Bone marrow (tissue), 2 donors: ENCODE measurements at places on chromosomes 7 and 10.

DNA sequence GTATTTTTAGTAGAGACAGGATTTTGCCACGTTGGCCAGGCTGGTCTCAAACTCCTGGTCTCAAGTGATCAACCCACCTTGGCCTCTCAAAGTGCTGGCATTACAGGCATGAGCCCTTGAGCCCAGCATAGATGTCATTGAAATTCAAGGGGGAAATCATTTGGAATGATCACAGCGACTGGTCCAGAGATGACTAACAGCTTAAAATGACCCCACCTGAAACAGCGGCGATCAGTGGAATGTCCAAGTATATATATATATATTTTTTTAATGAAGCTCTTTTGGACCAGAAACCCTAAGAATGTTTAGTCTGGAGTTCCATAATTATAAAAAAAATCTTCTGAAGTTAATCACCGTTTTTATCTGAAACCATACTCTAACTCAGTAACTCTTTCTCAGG is 12.5 kb upstream of the AKR1E2 start:
- no peak for DNase-seq

DNA sequence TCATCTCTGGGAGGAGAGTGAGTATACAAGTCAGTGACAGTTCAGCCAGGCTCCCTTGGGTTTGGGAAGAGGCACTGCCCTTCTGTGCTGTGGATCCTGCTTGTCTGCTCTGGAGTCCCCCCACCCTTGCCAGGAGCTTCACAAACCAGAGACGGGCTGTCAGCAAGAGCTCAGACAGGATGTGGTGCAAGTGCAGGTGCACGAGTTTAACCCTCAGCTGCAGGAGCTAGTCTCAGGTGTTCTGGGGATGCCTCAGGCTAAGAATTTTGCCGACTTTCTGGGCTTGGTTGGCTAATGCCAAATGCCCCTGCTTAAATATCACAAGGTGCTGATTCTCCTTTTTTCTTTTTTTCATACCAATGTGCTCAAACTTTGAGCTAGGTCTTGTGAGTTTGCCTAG is 22.3 kb downstream of the ZNF783 start:
- no peak for DNase-seq

- no peak for DNase-seq
Measured at GRCh38 chr10:113130014-113130641, 180.1 kb downstream of the TCF7L2 start.

DNA sequence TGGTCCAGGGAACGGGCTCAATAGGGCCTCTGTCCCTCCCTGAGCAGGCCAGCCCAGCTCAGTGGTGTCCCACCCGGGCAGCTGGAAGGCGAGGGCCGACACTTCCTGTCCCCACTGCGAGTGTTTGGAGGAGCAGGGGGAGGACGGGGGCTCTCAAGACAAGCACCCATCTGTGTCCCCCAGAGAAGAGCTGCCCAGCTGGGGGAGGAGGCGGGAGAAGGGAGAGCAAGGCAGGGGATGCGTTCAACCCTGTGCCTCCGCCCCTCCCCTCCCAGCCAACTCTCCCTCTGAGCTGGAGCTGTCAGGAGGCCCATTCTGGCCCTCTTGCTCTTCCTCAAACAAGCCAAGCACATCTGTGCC is 35.7 kb downstream of the ZCCHC24 start:
- no peak for DNase-seq

DNA sequence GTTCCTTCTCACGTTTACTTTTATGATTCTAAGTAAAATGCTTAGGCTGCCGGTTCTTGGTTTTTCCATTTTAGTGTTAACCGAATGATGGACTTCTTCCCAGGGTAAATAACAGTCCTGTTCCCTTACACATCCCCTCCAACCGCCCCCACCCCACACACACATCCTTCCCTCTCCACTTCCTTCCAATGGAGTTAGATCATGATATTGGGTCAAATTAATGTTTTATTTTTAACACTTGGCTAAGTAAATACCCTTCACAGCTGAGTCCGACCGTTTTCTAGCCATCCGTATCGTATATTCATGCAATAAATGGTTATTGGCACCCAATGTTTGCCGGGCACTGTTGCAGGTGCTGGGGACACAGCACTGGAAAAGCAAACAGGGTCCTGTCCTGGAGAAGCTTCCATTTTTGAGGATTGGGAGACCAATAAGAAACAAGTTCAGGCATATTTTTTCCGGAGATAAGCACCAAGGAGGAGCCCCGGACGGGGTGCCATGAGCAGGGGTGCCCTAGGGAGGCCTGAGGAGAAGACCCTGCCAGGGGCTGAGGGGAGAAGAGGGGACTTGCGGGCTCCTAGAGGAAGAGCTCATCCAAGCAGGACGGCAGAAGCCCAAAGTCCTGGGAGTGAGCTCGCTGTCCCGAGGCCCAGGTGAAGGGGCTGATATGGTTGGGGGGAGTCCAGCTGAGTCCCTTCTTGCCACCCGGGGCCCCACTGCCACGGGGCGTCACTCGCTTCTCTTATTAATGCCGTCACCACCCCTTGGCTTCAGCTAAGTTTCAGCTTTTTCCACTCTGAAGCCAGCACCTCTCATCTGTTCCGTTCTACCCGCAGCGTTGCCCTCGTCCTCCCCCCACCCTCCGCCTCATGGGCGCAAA is 126.0 kb upstream of the RET start:
- DNase-seq, result no peak

GRCh38 chr10:125689955-125690569 is 7.1 kb upstream of the TEX36 start:
- DNase-seq, result no peak

DNA sequence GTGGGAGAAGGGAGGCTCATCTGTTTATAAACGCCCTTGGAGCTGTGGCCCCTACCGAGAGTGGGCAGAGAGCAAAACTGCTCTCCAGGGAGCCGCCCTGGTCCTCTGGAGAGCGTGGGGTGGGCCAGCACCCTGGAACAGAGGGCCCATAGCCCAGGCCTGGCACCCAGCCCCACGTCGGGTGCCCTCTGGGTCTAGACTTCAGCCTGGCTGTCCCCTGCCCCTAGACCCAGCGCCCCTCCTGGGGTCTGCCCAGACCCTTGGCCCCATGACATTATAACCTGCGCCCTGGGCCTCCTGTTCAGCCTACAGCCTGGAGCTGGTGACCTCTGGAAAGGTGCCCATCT is 24.7 kb downstream of the GET4 start:
- DNase-seq, result no peak

GRCh38 chr10:111511751-111512150 is 434.9 kb downstream of the ADRA2A start:
- no peak for DNase-seq

GRCh38 chr10:97779492-97779891 is 7.7 kb upstream of the SFRP5 start:
- DNase-seq, result no peak

DNA sequence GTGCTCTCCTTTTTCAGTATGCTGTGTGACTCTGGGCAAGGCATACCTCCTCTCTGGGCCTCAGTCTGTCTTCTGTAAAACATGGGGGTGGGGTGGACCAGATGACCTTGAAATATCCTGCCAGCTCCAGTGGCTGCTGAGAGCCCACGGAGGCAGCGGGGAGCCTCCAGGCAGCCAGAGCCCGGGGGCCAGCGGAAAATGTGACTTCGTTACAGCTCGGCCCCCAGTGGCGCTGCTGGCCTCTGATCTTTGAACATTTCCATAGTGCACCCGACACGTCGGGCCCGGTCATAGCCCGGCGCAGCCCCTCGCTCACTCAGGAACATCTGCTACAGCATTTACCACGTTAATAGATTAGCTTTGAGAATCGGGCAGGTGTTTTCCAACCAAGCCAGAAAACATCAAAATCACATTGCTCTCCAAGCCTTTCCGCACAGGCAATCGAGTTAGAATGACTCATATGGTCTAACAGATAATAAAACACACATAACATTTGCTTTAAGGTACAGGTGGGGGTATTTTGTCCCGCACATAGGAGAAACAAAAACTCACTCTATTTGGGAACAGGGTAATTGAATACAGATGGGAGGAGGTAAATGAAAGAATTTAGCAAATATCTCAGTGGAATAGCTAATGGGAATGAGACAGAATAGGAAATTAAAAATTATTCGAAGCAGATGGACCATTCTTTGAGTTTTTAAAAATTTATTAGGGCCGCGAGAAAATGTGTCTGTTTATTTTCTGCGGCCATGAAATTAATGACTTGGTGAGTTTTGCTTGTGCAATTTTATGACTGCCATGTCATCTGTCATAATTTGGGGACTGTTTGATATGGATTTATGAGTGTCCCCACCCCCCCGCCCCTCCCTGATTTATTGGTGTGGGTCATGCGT is 26.3 kb upstream of the COMTD1 start:
- DNase-seq, result no peak

DNA sequence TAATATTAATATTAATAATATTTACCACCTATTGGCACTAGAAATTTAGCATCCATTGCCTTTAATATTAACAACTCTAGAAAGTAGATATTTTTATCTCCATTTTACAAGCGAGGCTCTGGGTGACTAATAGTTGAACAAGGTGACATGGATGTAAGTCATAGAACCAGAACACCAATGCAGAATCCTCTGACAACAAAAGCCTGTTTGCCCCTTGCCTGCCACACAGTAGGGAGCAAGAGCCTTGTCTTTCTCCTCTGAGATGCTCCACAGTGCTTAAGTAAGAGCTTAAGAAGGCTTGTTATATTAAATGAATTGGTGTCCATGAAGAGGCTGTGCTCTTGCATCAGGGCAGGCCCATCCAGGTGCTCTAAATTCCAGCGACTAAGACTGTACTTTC is 51.2 kb upstream of the LBX1 start:
- no peak for DNase-seq

DNA sequence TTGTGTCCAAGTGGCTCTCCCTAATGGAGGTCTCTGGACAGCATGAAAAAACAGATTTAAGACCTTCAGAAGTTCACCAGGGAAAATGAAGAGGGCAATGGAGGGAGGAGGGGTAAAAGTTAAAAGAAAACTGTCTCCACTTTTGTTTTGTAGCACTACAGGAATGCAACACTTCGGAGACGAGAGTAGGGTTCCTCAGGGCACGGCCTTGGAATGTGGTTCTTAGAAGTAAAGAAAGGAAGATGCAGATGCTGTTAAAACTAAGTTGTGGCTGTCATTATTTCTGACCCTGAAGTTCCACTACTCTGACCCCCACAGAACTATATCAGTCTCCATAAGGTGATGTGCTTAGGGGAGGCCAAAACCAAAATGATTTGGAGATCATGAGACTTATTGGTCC is 335.1 kb downstream of the XPNPEP1 start:
- no peak for DNase-seq

DNA sequence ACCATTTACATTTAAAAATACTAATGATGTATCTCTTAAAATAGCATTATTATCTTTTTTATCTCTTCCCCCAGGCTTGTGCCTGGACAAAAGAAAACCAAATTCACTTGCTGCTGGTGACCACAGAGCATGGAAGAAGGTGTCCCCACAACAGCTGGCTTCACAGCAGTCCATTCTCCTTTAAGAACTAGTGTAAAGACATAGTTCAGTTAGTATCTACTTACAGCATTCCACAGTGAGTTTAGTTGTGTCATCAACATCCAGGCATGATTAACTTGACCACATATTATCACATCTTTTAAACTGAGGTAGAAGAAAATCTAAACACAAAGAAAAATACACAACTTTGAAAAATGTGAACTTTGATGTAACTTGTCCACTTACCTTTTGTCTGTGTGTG is 55.0 kb downstream of the LRRC17 start:
- no peak for DNase-seq

DNA sequence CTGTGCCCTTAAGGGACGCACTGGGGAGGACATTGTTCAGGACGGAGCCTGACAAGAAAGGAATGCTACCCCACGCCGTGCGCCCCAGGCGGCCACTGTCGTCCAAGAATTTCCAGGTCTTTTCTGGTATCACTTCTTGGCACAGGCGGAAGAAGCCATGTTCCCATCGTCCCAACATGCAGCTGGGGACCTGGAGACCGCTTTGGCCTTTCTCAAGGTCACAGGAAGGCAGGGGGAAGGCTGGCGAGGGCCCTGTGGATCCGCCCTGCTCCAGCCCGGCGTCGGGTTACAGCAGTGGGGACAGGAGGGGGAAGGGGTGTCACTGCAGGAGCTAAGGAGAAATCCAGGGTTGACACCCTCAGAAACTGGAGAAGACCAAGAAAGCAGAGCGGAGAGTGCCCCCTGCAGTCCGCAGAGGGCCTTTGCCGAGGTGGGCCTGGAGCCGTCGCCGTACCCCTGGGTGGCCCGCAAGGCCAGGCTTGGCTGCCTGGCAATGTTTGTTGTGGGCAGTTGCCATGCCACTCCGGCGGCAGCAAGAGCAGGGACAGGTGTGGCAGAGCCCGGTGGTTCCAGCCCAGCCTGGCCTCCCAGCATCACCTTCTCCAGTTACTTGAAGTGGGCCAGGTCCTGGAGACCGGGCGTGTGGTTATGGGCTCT is 104.1 kb downstream of the LHPP start:
- no peak for DNase-seq

DNA sequence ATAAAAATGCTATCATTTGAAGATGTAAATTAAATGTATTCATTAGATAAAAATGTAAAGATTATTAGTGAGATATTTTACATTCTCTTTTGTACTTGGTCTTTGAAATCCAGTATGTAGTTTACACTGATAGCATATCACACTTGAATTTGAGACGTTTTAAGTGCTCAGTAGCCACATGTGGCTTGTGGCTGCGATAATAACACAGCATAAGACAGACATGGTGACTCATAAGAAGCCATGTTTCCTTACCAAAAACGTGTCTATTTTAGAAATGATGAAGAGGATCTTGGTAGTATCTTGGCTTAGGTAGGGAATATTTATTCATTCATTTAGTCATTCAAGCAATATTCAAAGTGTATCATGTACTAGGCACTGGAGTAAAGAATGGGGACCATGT is 149.3 kb downstream of the POU6F2 start:
- DNase-seq, result no peak

DNA sequence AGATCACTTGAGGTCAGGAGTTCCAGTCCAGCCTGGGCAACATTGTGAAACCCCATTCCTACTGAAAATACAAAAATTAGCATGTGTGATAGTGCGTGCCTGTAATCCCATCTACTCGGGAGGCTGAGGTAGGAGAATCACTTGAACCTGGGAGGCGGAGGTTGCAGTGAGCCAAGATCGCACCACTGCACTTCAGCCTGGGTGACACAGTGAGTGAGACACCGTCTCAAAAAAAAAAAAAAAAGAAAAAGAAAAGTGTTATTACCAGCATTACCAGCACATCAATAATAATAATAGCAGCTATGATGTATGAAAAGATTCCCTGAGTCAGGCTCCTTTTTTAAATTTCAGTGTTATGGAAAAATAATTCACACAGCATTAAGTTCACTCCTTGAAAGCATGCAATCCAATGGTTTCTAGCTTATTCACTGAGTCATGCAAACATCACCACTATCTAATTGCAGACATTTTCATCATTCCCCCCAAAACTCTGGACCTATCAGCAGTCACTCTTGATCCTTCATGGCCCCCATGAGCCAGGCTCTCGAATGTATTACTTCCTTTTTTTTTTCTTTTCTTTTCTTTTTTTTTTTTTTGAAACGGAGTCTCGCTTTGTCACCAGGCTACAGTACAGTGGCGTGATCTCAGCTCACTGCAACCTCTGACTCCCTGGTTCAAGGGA is 228.4 kb downstream of the FANK1 start:
- no peak for DNase-seq

GRCh38 chr7:104553074-104553473 is 224.7 kb downstream of the LHFPL3 start:
- no peak for DNase-seq

- DNase-seq, result no peak
Measured at GRCh38 chr10:22338931-22339330, 6.4 kb upstream of the SPAG6 start.

GRCh38 chr10:2106641-2107040 is 369.3 kb upstream of the ADARB2 start:
- DNase-seq, result no peak

- DNase-seq, result no peak
Measured at GRCh38 chr10:50426485-50426884, 175.2 kb upstream of the ASAH2 start.

- DNase-seq, result no peak
Measured at GRCh38 chr10:29056729-29057128, 232.1 kb upstream of the LYZL1 start.
